IMR-90 (cell line): ENCODE measurements at places on chromosomes 16 and 17. TPM values are rescaled to one million over a fixed set of nuclear protein-coding genes. Genes with fewer than 3 reads are reported as not detected.

The BORCS6 gene
- 3.3 and 4.3 TPM in 2 replicates for polyA plus RNA-seq

The FBXL19 gene
- 13.8 and 19.6 TPM in 2 replicates for polyA plus RNA-seq

The KRT9 gene
- polyA plus RNA-seq, result not detected in 2 replicates

The PPP4C gene
- polyA plus RNA-seq, result 200 and 202 TPM in 2 replicates

The DRC3 gene
- 0.23 and 0.55 TPM in 2 replicates for polyA plus RNA-seq

DNA sequence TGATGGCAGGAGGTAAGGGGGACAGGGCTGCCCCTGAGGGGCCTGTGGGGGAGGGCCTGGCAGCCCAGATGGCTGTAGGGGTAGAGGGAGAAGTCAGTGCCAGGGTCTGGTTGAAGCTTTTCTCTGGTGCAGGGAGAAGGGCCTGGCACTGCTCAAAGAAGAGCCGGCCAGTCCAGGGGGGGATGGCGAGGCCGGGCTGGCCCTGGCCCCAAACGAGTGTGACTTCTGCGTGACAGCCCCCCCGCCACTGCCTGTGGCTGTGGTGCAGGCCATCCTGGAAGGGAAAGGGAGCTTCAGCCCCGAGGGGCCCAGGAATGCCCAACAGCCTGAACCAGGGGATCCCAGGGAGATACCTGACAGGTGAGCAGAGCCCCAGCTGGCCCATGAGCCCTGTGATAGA, 2.8 kb upstream of the NOL3 start:
- peaks cover 34% of the 10 kb centered on the region for H3K4me1 ChIP-seq
- DNase-seq, result no peak
- H3K4me3 ChIP-seq, result no peak overlapping the region
- H3K36me3 ChIP-seq, result peaks cover 3% of the 10 kb centered on the region; the same call in 1 of the 2 replicates
- peaks cover 24% of the 10 kb centered on the region; the same call in 1 of the 2 replicates for H3K27me3 ChIP-seq
- no peak overlapping the region for H3K27ac ChIP-seq

DNA sequence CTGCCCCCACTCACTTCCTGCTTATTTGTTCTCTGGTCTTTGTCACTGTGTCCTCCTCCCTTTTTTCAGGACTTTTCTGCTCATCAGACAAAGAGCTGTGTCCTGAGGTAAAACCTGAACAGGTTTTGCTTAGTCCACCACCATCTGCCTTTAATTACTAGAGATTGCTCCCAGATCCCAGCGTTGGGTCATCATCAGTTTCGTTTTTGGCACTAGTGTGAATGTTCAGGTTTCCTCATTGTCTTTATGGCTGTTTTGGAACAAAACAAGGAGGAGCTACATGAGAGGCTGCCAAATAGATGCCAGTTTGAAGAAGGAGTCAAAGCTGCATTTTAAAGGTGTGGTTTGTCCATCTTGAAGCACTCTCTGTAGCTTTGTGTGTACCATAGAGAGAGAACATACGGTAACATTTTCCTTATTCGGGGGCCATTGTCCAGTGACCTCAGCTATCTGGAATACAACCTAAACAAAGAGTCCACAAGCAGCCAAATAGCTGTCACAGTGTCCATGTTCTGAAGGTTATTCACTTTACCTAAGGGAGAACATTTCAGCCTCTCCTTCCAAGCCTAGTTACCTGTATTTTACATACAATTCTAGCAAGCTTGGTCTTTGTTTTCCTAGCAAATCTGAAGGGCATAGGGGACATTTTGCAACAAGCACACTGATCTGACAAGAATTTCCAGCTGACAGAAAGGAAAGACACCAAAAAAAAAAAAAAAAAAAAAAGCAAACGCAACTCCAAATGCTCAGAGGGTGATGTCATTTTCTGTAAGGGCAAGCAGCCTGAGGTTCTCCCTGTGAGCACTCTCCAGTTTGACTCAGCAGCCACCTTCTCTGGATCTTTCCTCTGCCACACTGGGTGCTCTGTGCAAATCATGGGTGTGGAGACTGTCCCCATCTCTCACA, 196.1 kb downstream of the NTN1 start:
- H3K27me3 ChIP-seq, result no peaks in the 10 kb centered on the region; the same call in 1 of the 2 replicates
- no peaks in the 10 kb centered on the region for H3K36me3 ChIP-seq
- no peak overlapping the region for H3K4me3 ChIP-seq
- H3K4me1 ChIP-seq, result peaks cover 6% of the 10 kb centered on the region; the same call in 1 of the 2 replicates

GRCh38 chr16:84911486-84912216, 91.9 kb downstream of the CRISPLD2 start:
- no peak overlapping the region for H3K4me3 ChIP-seq
- peaks cover 4% of the 10 kb centered on the region; the same call in 1 of the 2 replicates for H3K4me1 ChIP-seq
- peaks cover 17% of the 10 kb centered on the region for H3K27me3 ChIP-seq
- H3K36me3 ChIP-seq, result peaks cover 13% of the 10 kb centered on the region

- H3K27ac ChIP-seq, result no peak overlapping the region
- no peaks in the 10 kb centered on the region for H3K4me1 ChIP-seq
- peaks cover under 1% of the 10 kb centered on the region; the same call in 1 of the 2 replicates for H3K27me3 ChIP-seq
- H3K36me3 ChIP-seq, result no peaks in the 10 kb centered on the region
- DNase-seq, result no peak
- no peak overlapping the region for H3K4me3 ChIP-seq
Measured at GRCh38 chr16:58338205-58338604, 43.4 kb upstream of the PRSS54 start.

- no peaks in the 10 kb centered on the region for H3K27me3 ChIP-seq
- DNase-seq, result peak; percentile 75
- no peak overlapping the region for H3K4me3 ChIP-seq
- H3K27ac ChIP-seq, result no peak overlapping the region
- H3K4me1 ChIP-seq, result peaks cover 17% of the 10 kb centered on the region
Measured at GRCh38 chr16:9053006-9053601, 38.3 kb upstream of the HAPSTR1 start.
